ENCODE measurements at places on chromosomes 6 and 20.

- no peak for DNase-seq
These were observed 73.9 kb downstream of the WDR27 start for GRCh38 chr6:169627736-169628607.

- no peak for DNase-seq
These were observed 30.0 kb upstream of the QKI start for GRCh38 chr6:163384510-163384909.

- no peak for DNase-seq
These were observed 122.8 kb downstream of the ALDH8A1 start for GRCh38 chr6:134826889-134827737.

DNA sequence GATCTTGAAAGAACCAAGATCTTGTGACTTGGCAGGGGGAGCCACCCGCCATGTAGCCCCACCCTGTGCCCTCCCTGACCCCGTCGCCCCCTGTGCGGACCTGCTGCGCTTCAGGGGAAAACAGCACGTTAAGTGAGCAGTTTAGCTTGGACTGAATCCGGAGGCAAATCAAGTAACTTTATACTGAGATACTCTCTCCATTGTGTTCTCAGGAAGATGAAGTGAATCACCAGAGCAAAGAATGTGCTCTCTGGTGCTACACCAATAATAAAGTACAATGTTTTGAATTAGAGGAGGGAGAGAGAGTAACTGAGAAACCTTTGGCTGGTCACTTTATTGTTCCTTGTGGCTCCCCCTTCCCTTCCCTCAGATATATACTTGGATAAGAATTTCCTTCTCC lies 83.4 kb downstream of the TXNDC5 start:
- no peak for DNase-seq

- DNase-seq: no peak
These were observed 25.8 kb upstream of the SLC16A10 start for GRCh38 chr6:111061508-111061907.

DNA sequence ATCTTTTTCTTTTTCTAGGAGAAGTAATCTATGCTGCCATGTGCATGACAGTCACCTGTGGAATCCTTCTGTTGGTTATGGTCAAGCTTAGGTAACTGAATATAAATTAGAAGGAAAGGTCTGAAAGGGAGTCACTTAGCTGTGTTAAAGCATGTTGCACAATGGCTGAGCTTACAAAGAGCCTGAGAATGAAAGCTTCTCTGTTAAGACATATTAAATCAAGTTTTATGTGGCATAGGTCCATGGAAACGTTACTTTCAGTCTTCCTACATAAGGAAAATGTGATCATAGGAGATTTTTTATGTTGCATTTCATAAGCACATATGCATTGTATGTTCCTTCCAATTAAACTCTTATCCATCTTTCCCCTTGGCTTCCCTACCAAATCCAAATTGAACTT lies 72.1 kb downstream of the GFRAL start:
- DNase-seq: no peak

GRCh38 chr6:169647637-169648036 lies 54.2 kb downstream of the WDR27 start:
- no peak for DNase-seq

- no peak for DNase-seq
These were observed 159.2 kb upstream of the ARID1B start for GRCh38 chr6:156617941-156618340.

DNA sequence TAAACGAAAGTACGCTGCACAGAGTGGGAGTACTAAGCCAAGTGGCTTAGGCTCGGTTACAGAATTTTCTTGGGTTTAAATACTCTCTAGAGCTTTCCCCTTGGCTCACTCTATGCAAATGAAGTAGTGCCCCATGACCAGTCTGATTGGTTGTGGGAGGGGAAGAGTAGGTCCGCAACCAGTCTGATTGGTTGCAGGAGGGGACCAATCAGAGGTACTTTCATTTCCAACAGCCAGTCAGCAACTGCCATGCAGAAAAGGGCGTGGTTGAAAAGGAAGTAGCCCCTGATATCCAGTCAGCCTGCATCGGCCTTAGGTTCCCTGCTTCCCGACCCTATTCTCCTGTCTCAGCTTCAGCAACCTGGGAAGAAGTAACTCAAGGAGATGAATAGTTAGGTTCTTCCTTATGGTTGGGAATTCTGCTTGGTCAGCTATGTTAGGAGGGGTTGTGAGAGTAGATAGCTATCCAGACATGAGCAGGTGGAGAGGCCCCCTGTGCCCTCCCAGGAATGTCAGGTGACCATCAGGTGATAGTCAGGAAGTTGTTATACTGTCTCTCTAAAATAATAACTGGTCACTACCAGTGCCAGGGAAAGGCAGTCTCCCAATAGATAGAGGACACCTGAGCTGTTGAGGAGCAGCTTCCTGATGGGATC lies 57.4 kb downstream of the FARS2 start:
- DNase-seq: no peak

Data from DMS 273 treated with DMSO at 0.1 percent for 48 hours (cell line).